ENCODE measurements at places on chromosomes 7 and 10.

DNA sequence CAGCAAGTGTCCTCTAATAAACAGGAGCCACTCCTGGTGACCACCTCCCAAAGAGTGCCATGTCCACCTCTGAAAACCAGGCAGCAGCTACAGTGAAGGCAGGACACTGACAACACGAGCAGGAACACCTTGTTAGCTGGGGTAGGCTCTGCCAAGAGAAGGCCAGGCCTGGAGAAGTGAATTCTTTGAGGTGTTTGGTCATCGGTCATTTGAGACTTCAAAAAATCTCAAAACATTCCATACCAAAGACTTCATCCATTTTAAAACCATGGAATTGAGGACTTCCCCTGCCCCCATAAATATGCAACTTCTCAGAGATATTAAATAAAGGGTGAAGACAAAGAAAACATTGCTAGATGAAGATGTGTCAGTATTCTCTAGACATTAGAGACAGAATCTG is 28.4 kb upstream of the OPALIN start:
- DNase-seq: no peak

- DNase-seq: no peak
These were observed at the start of gene LMOD2 for GRCh38 chr7:123655614-123656013. Gene LMOD2 (plus strand): TSS chr7:123655866. CDS start chr7:123655964, 98 bp downstream.

DNA sequence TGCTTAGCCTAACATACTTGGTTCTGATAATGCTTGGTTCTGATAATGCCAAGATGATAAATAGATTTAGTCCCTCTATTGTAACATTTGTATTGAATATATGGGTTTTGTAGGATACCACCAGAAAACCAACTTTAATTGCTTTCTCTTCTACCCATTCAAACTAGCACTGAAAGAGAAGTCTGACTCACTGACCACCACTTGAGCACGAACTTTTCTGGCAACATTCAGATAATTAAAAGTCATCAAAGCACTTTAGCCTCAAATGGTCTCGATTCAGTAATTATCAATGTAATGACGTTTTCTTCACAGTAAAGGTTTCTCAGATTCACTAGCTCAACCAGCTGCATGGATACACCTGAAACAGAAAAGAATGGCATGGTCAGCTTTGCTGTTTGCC is 63.0 kb downstream of the HDAC9 start:
- DNase-seq: no peak

DNA sequence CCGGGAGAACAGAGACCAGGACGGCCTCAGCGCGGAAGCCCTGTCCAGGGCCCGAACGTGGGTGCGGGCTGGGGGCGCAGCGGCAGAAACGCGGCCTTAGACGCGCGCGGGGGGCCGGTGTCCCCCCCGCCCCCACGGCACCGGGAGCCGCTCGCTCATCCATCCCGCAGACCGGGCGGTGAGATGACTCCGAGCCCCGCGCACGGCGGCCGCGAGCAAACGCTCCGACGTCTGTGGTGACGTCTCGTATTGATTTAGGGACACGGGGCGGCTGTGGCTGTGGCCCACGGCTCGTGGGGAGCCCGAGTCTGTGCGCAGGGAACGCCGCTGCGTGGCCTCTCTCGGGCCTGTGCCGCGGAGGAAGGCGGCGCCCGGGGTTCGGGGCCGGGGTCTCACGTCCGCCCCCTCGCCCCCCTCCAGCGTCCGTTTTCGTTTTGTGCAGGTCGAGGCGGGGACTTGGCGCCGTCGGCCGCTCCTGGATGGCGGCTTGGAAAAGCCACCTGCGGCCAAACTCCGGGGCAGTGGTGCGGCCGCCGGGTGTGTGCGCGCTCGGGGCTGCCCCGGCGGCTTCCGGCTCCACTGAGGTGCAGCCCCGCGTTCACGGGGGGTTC is 1.0 kb upstream of the NKX6-2 start:
- no peak for DNase-seq

- no peak for DNase-seq
These were observed 176.9 kb downstream of the TCERG1L start for GRCh38 chr10:131134651-131135050.
